ENCODE measurements at places on chromosomes 11 and 22. TPM values are rescaled to one million over a fixed set of nuclear protein-coding genes. Genes with fewer than 3 reads are reported as not detected.

The OR2AG2 gene
- polyA plus RNA-seq: not detected

DNA sequence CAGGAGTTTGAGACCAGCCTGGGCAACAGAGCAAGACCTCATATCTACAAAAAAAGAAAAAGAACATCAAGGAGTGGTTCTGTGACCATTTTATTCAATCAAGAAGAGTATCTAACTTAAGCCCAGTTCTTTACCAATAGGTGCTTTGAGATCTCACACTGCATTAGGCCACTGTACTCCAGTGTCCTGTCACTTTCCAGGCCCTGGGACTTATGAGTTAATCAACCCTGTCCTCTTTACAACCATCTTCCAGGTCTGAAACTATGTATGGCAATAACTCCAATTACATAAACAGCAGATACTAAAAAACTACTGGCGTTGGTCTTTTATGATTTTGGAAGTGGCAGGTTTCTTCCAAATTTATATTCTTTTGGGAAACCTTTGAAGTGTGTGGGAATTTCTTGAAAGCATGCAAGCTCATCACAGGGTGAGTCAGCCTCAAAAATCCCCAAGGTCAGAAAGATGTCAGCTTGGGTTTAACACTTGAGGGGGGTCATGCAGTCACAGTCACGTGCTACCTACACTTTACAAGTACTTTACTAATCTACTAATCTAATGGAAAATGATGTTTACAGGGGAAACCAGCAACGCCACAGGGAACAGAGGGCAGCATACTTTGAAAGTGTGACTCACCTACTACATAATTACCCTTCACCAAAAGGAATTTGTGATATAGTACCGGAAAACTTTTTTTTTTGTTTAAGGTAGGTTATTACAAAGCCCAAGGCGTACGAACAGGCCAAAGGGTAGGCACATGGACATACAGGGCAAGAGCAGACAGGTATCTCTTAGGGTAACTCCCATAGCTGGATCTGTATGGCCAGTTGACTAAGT lies 15.6 kb downstream of the PISD start:
- DNase-seq: peak; percentile 75

- DNase-seq: no peak
Measured at GRCh38 chr22:44855855-44856254, 103.5 kb downstream of the ARHGAP8 start.

DNA sequence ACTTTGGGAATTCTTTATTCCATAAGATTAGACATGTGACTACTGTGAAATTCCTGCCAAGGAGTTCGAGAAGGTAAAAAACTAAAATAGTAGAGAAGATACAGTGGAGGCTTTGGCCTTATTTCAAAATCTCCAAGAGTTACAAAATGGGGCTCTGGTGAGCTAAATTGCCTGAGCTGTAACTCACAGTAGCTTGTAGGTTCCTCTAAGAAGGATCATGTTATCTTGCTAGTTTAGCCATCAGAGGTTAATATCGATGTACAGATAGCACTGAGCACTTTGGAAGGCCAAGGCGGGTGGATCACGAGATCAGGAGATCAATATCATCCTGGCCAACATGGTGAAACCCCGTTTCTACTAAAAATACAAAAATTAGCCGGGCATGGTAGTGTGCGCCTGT lies 81.1 kb downstream of the USP35 start:
- no peak for DNase-seq

DNA sequence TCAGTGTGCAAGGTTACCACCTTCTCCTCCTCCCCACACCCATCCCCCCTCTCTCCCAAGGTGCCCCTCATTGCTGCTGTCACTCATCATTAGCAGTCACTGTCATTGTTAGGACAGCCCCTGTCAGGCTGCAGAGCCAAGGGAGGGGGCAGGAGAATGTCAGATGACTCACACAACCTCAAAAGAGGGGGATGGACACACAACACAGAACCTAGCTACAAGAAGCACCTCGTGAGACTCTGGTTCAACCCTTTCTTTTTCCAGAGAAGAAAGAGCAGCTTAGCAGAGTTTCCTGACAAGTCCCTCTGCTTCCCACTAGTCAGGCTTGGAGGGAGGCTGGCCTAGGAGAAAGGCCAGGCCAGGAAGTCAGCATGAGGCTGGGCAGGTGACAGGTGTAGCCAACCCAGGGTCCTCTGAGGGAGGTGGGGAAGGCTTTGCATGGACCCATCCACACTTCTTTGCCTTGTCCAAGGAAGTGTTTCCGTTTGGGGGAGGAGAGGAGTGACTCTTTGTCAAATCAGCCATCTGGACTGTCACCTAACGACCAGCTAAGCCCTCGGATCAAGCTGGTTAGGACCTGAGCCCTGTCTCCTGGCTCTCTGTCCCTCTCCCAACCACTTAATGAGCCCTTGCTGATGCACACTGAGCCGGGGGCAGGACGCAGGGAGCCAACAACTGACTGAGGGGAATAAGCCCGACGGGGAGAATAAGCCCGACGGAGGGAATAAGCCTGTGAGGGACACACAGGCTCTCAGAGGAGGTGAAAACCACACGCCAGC lies 18.3 kb downstream of the ADORA2A start:
- no peak for DNase-seq

The DCDC1 gene
- 0.40 TPM for polyA plus RNA-seq

DNA sequence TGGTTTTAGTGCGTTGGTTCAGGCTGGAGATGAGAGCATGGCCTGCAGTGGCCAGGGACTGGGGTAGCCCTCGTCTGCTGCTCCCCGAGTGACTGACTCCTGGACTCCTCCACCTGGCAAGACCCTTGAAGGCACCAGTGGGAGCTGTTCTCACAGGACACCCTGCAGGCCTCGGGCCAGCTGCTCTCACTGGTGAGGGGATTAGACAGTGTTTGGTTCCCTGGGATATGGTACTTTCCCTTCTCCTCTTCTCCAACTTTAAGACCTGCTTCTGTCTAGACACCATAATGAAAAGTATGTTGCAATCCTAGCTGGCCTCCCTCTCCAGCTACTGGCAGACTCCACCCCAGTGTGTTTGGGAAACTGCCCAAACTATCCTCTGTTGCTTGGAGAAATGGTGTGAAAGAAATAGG lies 168.8 kb upstream of the CADM1 start:
- peak; percentile 60 for DNase-seq

DNA sequence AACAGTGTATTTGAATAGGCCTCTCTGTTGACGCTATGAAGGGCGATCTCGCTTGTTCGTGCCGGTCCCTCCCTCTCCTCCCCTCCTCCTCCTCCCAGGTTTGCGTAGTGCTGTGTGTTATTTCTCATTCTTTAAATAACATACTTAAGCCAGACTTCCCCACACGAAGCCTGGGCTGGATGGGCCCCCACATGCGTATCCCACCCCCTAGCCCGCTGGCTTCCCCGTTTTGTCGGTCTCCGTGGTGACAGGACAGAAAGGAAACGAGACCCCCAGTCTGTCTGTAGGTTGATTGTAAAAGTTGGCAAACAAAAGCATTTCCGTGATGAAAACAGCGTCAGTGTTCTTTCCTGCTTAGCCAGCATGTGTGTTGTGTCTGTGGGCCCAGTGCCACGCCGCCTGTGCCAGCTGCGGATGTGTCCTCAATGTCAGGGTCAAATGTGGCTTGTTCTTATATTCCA lies 27.3 kb downstream of the FAM118A start:
- peak; percentile 40 for DNase-seq

The NAALAD2 gene
- polyA plus RNA-seq: 4.8 TPM

The PHOX2A gene
- not detected for polyA plus RNA-seq

The WBP2NL gene
- polyA plus RNA-seq: 1.9 TPM
